ENCODE measurements at places on chromosomes 13 and 19.

- DNase-seq, result no peak
Observed at GRCh38 chr19:32876919-32877285, 7.3 kb upstream of the SLC7A9 start.

GRCh38 chr13:48334534-48335127 is 31.1 kb downstream of the RB1 start:
- DNase-seq, result no peak

- DNase-seq, result no peak
Observed at GRCh38 chr13:110126391-110126961, 180.5 kb downstream of the COL4A1 start.

GRCh38 chr13:24307211-24308067 is 1.9 kb upstream of the C1QTNF9 start:
- no peak for DNase-seq

GRCh38 chr13:95593462-95593861 is 40.9 kb downstream of the CLDN10 start:
- no peak for DNase-seq

All from stimulated activated CD8-positive, alpha-beta memory T cell treated with anti-CD3 and anti-CD28 coated beads, Interleukin-12 subunit alpha, Interleukin-12 subunit beta, amount 100 ng/mL, for 4 hours (primary cell).